ENCODE measurements at places on chromosomes 4 and X. TPM values are rescaled to one million over a fixed set of nuclear protein-coding genes. Genes with fewer than 3 reads are reported as not detected.

Gene LONRF3
- 17.8 TPM for total RNA-seq

Gene RNF128
- not detected for total RNA-seq

- no peak for DNase-seq
Observed at GRCh38 chrX:135512508-135513129, 7.8 kb upstream of the INTS6L start.

GRCh38 chr4:94575652-94576051 is 123.9 kb downstream of the PDLIM5 start:
- DNase-seq: no peak

GRCh38 chrX:703866-704265 is 73.3 kb downstream of the SHOX start:
- DNase-seq: no peak
